ENCODE measurements at places on chromosomes 13 and 19.

GRCh38 chr13:33033051-33033812 lies 17.0 kb downstream of the KL start:
- no peak for DNase-seq

DNA sequence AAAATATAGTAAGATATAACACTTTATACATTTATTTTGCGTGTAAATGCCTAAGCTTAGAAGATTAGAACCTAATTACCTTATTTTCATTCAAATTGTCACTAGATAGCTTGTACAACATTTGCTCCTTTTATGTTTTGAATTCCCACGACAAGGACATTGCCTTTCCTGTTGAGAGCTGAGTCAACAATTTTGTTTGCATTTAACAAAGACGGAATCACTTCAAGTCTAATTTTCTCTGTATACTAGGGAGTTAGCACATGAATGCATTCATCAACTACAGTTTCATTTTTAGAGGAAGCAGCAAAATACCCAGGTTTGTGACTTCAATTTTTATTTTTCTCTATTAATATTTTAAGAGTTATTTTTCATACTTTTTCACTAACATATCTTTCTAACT lies 48.7 kb upstream of the PCCA start:
- DNase-seq = no peak

- DNase-seq = no peak
These were observed 16.9 kb upstream of the SOHLH2 start for GRCh38 chr13:36231236-36231635.

DNA sequence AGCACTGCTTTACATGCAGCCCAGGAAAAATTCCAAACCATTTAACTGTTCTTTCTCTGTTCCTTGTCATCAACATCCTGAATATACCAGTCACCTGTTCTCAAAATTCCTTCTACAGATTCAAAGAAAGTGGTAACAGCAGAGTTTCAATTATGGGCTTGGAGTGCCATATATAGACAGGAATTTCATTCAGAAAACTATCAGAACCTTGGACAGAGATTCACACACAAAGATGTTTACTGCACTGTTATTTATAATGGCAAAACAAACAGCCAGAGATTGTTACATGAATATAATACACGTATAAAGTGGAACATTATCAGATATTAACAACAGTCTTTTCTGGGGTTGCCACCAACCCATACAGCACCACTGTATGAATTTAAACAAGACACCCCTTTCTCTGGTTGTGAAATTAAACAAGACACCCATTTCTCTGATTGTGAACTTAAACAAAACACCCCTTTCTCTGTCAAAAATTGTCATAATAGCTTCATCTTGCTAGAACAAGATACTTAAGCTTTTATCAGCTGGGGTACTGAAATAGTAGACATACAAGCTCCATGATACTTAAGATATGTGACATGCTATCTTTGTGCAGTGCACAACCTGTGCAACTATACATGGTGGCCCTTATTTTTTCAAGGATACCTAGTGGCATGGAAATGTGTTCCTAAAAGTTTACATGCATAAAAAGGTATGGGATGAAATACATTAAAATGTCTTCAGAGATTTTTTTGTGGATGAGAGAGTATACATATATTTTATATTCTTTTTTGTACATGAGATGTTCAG lies 12.6 kb downstream of the CACNA1A start:
- DNase-seq = no peak

- DNase-seq = no peak
These were observed 10.1 kb downstream of the NOSIP start for GRCh38 chr19:49570138-49570856.

DNA sequence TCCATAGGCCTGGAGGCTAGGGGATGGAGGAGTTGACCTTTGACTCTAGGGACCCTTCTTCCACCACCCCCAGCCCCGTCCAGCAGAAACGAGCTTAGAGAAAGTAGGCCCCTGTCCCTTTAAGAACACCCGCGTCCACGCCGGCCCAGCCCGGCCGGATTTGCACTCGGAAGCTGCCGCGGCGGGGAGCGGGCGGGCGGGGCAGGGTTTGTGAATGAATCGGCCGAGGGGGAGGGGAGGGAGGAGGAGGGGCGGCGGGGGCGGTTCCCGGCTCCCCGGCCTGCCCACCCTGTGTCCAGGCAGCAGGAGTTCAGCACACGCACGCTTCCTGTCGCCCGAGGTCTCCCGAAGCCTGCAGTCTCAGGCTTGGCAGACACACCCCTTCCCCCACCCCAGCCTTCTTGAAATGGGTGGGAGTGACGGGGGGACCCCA lies 1.5 kb downstream of the UNC13A start:
- no peak for DNase-seq

- no peak for DNase-seq
These were observed 2.6 kb upstream of the CLEC4G start for GRCh38 chr19:7734220-7735203.
